Daoy (cell line): ENCODE measurements at places on chromosomes 11 and 22. TPM values are rescaled to one million over a fixed set of nuclear protein-coding genes. Genes with fewer than 3 reads are reported as not detected.

PRRG4 gene
- total RNA-seq = 0.54 and 1.7 TPM in 2 replicates

DNA sequence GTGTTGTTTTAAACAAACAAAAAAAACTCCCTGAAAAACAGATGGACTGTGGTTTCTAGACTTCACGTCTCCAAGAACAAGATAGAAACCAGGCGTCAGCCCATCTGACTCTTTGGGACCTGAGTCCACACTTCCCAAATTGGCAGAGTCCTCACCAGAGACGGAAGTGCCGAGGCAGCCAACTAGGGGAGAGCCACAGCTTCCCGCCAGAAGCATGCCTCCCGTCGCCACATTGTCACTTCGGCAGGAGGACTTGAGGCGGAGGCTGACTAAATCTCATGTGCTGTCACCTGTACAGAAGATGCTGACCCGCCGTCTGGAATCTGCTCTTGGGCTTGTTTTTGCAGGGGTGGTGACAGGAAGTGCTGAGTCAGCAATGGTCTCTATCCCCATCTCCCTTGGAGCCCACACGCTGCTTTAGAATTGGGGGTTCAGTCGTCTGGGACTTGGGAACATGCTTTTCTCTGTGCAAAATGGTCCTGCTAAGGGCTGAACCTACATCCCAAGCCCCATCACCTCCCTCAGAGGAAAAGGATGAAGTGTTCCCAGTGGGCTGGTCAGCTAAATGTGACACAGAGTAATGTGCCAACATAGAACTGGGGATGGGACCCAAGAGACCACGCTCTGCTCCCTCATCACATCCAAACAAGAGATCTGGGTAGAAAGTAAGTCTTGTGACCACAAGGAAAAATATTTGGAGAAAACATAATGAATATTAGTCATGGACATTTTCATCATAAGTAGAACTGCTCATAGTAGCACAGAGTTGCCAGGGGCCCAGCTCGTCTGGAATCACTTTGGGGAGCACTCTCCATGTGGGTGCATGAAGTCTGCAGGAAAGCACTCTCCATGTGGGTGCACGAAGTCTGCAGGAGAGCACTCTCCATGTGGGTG lies 152.9 kb downstream of the SNX19 start:
- DNase-seq = no peak

DNA sequence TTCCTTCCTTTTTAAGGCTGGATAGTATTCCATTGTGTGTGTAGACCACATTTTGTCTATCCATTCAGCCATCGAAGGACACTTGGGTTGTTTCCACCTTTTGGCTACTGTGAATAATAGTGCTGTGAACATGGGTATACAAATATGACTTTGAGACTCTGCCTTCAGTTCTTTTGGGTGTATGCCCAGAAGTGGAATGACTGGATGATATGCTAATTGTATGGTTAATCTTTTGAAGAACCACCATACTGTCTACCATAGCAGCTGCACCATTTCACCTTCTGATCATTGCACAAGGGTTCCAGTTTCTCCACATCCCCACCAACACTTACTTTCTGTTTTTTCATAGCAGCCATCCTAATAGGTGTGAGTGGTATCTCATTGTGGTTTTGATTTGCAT lies 30.3 kb downstream of the SGSM1 start:
- DNase-seq = no peak

DNA sequence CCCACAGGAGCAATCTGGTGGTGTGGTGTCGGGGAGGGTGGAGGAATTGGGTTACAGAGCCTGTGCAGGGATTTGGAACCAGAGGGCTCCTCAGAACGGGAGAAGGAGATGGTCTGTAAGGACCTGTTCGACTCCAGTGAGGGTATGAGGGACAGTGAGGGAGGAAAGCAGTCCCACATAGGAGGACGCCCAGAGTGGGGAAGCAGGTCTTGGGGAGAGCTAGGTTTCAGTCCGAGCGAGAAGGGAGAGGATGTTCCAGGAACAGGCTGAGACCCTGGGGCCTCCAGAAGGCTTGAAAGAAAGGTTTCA lies 32.0 kb upstream of the GNAZ start:
- DNase-seq = no peak

- DNase-seq = peak; percentile 62
Measured at GRCh38 chr22:45964372-45964771, 12.6 kb downstream of the WNT7B start.

DNA sequence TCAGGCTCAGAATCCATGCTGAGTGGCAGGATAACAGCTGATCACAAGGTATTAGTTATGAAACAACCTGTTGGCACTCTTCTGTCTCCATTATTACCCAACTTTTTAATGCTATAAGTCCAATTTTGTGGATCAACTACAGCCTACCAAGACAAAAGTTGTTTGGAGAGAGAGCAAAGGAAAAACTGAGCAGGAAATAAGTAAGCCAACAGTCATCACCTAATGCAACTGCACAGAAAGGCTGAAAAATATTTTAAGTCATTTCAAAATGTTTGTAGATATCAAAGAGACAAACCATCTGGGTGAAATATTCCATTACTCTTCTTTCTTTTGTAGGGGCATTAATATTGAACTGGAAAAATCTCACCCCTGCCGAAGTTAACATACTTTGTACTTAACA lies 41.6 kb downstream of the FDX1 start:
- no peak for DNase-seq

DNA sequence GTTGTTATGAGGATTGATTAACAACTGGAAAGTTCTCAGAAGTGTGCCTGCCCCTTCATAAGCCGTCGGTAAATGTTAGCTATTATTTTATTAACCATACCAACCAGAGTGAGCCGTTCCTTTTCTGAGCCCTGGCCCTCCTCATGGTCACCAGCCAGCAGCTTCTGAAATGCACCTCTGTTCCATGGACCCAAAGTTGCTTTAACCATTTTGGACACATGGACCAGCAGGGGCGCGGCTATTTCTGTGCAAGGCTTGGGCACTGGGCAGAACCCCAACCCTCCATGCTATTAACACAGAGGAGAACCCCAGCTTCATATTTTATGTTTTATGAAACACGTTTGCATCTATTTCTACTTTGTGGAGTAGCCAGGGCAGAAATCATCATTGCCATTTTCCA lies 18.6 kb upstream of the SCGB1A1 start:
- DNase-seq = no peak

DNA sequence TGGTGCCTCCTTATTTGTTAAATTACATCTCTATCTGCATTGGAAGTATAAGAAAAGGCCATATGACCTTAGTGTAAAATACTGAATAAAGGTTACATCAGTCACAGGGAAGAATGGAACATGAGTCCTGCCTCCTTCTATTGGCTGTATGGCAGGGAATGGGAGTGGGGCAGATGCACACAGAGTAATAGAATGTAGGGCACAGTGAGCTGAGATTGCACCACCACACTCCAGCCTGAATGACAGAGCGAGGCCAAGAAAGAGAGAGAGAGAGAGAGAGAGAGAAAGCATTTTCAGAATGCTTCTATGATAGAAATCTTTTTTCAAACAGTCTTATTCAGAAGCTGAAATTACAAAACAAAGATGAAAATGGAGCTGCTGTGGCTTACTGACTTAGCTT lies 58.8 kb downstream of the SLN start:
- DNase-seq = no peak
